Karpas-422 (cell line): ENCODE measurements at places on chromosomes 4 and X.

DNA sequence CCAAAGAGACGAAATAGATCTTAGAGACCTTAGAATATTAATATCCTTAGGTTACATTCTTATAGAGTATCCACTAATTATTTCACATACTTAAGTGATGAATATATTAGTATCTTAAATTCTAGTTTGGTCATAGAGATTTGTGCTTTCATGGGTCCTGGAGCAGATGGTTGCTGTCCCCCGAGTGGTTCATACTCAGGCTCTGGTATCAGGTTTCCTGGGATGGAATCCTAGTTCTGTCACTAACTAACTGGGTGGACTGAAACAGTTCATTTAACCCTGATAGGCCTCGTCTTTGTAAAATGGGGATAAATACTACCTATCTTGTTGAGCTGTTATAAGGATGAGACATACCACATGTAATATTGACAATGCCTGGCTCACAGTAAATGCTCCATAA, 264.6 kb downstream of the TENM3 start:
- no peak for DNase-seq

DNA sequence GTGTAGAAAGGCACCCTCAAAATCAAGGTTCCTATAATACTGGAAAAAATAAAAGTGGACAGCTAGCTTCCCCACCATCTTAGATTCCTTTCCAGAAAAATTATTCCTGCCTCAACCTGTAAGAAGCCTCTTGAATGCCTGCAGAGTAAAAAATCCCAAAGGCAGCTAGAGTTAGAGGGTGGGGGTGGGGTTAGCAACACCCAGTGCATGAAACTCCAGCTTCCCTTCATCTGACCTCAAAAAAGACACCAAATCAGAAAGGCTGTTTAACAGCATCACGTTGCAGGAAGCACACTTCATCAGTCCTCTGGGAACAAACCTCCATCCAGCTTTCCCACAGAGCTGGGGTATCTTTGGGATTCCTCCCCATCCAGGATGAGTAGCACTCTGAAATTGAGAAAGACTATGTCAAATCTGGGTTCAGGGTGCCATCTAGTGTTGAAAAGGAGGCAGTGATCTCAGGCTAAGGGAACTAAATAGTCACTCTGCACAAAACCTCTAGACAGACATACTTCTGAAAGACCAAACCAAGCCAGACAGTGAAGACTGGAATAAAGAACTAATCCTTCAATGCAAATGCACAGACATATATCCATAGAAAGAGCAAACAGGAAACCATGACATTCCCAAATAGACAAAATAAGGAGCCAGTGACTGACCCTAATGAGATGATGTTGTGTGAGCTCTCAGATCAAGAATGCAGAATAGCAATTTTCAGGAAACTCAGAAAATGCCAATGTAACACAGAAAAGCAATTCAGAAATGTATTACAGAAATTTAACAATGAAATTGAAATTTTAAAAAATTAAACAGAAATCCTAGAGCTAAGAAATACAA, 97.9 kb downstream of the ARHGEF9 start:
- DNase-seq: peak; percentile 81

GRCh38 chr4:79935274-79935673, 137.8 kb downstream of the ANTXR2 start:
- DNase-seq: no peak

DNA sequence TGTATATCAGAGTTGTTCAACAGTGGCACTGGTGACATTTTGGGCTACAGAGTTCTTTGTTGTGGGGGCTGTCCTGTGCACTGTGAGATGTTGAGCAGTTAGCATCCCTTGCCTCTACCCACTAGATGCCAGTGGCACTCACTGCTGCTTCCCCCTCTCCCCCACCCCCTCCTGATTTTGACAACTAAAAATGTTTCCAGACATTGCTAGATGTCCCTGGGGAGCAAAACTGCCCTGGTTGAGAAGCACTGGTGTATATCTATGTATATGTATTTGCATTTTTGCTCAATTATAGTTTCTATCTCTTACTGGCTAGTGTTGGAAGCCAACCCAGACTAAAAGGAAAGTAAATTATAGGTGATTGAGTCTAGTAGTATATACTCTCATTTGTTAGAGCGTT, 2.4 kb downstream of the TMEM131L start:
- peak; percentile 98 for DNase-seq

GRCh38 chr4:1187182-1187581, 14.8 kb upstream of the SPON2 start:
- no peak for DNase-seq

- no peak for DNase-seq
Observed at GRCh38 chr4:8912506-8912905, 40.9 kb upstream of the HMX1 start.

GRCh38 chr4:2570551-2571222, 34.2 kb downstream of the FAM193A start:
- no peak for DNase-seq

- DNase-seq: no peak
Observed at GRCh38 chr4:181646864-181647263, 596.3 kb upstream of the TENM3 start.

DNA sequence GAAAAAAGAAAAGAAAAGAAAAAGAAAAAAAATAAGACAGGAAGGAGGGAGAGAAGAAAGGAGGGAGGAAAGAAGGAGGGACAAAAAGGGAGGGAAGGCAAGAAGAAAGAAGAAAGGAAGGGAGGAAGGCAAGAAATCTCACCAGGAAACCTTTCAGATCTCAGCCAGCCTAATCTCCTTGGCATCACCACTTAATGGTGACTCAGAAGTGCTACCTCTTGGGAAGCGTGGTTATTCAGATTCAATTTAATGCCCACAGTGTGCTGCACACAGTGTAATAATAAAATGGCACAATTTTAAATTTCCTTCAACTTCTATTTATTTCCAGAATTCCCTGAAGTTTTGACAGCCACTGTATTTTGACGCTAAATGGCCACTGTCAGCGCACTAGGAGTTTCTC, 50.3 kb downstream of the DKK2 start:
- DNase-seq: no peak
